ENCODE measurements at places on chromosomes 1 and 21. TPM values are rescaled to one million over a fixed set of nuclear protein-coding genes. Genes with fewer than 3 reads are reported as not detected.

The DEPDC1 gene
- not detected for total RNA-seq

The CFHR1 gene
- total RNA-seq: not detected

The TDRD5 gene
- not detected for total RNA-seq

- DNase-seq: no peak
Observed at GRCh38 chr1:103265551-103265950, 157.2 kb upstream of the COL11A1 start.

DNA sequence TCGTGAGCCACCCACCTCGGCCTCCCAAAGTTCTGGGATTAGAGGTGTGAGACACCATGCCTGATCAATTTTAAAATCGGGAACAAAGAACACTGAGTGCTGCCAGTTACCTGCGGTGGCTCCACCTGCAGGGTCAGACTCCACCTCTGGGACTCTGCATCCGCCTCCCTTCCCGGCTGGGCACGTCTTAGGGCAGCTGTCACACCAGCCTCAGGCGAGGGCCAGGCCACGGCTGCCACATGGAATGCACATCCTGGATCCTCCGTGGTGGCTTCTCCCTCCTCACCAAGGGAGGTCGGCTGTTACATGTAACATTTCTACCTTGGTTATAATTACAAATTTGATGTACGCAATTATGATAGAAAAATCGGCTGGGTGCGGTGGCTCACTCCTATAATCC is 5.9 kb upstream of the MXRA8 start:
- no peak for DNase-seq

GRCh38 chr1:113388017-113388620 is 2.2 kb upstream of the MAGI3 start:
- DNase-seq: no peak

GRCh38 chr1:29990304-29990703 is 733.1 kb downstream of the MATN1 start:
- DNase-seq: no peak

DNA sequence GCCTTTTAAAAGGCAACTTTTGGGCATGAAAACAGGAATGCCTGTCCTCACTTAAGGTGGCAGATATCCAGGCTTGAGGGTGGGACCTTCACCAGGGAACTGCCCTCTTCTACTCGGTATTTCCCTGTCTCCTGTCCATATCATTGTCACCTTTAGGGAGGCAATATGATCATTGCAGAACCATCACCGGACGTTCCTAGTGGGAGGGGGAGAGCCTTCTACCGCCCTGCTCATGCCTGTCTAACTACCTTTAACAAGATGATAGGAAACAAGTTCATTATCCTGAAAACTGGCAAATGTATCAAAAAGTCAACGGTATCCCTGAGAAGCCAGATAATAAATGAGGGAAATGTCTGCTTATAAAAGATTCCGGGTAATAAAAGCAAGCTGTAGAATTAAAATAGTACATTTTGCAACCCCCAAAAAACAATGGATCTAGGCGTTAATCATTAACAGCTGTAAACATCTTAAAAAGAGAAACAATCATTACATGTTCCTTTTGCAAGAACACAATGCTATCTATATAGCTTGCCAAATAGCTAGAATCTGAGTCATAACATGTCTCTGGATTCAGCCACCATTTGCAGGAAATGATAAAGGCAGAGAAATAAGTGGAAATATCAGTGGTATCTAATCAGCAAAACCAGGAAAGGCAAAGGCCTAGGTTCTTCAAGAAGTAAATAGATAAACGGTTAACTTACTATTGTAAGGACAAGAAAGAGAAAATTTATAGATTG is 852.9 kb upstream of the ADGRL4 start:
- DNase-seq: no peak

DNA sequence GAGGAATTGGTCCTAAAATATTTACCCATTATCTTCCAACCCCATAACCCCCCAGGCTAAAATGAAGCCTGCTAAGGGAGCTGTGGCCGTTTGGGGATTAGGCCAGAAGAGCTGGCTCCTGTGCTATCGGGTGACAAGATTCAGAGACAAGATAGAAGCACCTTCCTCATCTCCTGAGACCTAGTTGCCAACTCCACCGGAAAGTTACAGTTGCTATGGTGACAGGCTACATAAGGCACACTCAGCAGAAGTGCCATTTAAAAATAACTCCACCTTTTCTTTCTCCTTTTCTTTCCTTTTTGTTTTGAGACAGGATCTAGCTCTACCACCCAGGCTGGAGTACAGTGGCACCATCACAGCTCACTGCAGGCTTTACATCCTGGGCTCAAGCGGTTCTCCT is 43.6 kb upstream of the ROR1 start:
- no peak for DNase-seq

- no peak for DNase-seq
Observed at GRCh38 chr1:4695241-4695640, 40.8 kb downstream of the AJAP1 start.

- DNase-seq: no peak
Observed at GRCh38 chr21:39613041-39613934, 548 bp downstream of the B3GALT5 start.

DNA sequence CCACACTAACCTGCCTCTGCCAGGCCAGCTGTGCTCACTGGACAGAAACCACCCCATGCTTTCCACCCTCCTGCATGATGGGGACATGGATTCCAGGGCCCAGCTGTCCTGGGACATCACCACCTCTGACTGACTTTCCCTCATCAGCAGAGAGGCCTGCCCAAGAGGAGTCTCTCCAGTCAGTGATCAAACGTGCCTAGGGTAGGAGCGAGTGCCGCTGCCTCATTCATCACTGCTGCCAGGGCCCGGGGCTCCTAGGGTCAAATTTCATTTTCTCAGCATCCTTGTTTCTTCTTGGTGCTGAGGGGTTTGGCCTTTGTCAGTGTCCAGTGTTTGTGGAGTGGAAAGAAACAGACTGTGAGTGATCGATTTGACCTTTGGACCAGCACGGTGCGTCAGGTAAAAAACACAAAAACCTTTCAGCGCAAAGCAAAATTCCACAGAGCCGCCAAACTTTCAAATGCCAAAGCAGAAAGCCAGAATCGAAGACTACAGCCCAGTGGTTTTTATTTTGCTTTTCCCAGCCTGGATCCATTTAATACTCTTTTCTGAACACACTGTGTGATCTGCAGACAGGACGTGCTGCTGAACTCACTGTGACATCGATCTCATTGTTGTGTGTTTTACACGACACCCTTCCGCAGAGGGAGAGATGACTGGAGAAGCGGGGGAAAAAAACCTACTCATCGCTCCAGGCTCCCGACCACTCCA is 43.2 kb downstream of the CAPN8 start:
- no peak for DNase-seq
